ENCODE measurements at places on chromosomes 6 and 20.

- no peak for DNase-seq
Observed at GRCh38 chr20:37526839-37527637, 638 bp downstream of the BLCAP start.

GRCh38 chr6:13834790-13835189 lies 20.4 kb upstream of the MCUR1 start:
- DNase-seq, result no peak

- DNase-seq, result no peak
Observed at GRCh38 chr6:30700340-30700739, 9.6 kb upstream of the NRM start.

- DNase-seq, result no peak
Observed at GRCh38 chr20:11755071-11755841, 162.4 kb upstream of the BTBD3 start.

- no peak for DNase-seq
Observed at GRCh38 chr20:44028868-44029847, 114.5 kb downstream of the TOX2 start.

DNA sequence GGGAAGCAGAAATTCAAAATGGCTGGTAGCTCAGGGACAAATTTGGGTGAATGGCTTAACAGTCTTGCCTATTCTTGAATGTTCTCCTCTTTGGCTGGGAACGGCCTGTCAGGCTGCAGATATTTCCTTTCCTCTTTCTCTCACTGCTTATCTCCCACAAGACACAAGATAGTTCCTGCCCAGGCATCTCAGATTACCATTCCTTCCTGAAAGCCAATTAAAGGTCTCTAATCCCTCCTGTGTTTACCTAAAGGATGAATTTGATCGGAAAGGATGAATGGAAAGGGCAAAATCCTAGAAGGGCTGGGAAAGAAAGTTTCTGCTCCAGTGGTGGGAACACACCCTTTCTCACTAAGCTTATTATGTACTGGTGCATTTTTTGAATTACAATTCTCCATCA lies 95.9 kb upstream of the JAG1 start:
- DNase-seq, result no peak

GRCh38 chr6:31958412-31958740 lies 395 bp downstream of the NELFE start:
- DNase-seq, result no peak

GRCh38 chr20:56469077-56469449 lies 636 bp downstream of the RTF2 start:
- no peak for DNase-seq
